Kidney glomerular epithelial cell (primary cell): ENCODE measurements at places on chromosomes 5 and 9.

DNA sequence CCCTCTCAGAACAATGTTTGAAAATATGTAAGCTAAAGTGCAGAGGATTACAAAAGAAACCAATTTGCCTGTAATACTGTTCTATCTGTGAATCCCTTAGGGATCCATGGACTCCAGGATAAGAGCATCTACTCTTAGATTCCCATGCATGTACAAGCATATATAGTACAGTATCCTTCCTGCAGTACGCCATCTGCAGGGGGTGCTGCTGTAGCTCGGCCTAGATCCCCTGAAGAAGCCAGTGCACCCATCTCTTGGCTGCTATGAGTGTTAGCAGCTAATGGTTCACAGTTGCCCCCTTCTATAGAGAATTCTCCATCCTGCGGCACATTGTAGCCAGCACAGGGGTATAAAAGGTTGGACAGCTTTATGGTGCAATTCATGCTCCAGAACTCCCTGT lies 61.8 kb upstream of the SLC30A5 start:
- no peak for DNase-seq

GRCh38 chr9:95296761-95297160 lies 20.7 kb downstream of the FANCC start:
- DNase-seq: no peak

- no peak for DNase-seq
These were observed 353.4 kb downstream of the TLE1 start for GRCh38 chr9:81335879-81336421.

DNA sequence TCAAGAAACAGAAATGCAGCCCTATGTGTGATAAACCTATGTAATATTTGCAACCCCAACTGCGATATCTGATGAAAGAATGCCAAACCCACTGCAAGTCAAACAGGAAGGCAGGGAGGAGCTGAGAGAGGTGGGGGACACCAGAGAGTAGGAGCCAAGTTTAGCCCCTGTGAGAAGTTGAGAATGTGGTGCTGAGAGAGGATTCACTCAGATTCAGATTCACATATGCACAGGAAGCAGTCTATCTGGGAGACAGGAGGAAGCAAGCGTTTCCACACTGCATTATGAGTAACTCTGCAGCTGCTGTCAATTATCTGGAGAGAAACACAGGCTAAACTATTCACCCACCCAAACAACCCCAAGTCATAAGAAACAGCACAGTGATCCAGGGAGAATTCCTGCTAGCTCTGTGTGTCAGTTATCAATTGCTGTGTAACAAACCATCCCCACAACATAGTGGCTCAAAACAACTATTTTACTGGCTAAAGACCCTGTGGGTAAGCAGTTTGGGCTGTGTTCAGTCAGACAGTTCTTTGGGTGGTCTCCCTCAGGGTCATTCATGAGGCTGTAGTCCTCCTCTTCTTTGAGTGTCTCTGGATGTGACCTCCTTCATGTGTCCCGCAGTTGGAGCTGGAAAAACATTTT lies 161.9 kb upstream of the RAI14 start:
- no peak for DNase-seq

DNA sequence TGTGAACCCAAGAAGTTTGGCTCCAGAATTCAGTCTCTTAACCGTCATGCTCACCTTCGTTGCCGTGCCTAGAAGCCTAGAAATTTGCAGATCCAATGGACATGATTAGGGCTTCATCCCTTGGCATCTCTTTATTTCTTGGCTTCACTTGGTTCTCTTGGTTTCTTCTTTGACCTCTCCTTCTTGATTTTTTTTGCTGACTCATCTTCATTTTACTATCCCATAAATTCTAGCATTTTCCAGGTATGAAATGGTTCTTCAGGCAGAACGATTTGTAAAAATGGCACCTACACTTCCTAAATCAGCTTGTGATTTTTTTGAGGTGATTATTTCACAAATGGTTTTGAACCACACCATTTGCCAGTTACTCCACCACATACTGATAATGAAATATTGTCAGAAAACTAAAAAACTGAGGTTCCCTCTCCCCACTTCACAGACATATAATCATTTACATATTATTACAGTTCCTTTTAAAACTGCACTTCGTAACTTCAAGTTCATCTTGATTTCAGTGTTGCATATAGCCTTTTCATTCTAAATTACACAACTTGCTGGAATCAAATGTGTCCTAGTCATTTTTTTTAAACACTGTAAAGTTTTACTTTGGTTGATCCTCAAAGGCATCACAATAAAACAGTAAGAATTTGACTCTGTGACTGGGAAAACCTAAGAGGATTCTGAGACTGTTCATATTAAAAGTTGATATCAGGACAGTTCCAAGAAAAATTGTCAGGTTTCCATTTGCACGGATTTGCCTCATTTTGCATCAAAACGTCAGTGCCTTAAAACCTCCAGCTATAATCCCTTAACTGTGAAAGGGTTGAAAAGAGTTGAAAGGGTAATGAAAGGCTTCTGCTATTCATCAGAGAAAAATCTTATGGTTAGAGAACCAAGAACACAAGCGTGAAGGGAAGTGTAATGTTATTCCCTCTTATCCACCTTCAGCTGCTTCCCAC lies 8.9 kb upstream of the NREP start:
- no peak for DNase-seq

DNA sequence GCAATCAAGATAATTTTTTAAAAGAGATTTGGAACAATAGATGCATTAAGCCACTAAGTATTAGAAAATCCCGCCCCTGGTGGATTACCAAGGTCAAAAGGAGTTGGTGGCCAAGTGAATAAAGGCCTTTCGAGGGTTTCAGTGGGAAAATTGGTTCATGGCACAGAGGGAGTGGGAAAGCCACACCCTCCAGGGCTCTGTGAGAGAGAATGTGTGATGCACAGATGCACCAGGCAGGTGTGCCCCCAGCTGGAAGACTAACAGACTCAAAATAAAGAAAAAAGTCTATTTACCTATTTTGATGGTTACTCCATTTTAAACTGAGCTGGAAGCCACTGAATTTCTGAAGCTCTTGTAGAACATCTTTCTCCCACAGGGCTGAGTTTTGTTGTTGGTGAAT lies 278.0 kb downstream of the DRD1 start:
- DNase-seq: no peak

DNA sequence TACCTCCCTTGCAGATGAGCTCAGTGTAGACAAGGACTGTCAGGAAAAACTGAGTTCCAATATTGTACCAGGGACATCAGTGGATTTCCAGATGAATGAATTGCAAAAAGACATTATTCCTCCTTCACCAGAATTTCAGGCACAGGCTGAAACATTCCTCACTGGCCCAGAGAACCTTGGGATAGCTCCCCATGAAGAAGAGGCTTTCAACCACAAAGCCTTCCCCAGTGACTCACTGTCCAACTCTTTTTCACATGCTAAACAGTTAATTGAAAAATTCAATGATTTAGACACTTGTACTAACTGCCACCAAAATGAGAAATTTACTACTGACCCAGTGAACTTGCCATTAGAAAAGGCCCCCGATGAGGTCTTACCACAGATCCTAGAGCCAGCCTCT lies 144.5 kb downstream of the UNC13B start:
- no peak for DNase-seq

DNA sequence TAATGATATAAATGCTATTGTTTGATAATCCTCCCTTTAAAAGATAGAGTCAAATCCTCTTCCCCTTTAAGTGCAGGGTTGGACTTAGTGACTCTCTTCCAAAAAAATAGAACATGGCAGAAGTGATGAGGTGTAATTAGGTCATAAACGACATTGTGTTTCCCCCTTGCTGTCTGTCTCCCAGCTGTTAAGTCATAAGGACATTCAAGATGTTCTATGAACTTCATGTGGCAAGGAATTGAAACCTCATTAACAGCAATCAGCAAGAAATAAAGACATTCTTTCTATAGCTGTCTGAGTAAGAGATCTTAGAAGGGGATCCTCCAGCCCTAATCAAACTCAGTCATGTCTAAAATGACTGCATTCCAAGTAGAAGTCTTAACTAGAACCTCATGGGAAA lies 3.3 kb upstream of the SLC25A46 start:
- DNase-seq: no peak

GRCh38 chr9:16387382-16387781 lies 483.1 kb downstream of the BNC2 start:
- DNase-seq: no peak
